ENCODE measurements at places on chromosomes 3 and 15. TPM values are rescaled to one million over a fixed set of nuclear protein-coding genes. Genes with fewer than 3 reads are reported as not detected.

MINAR1 gene
- 0.33 TPM for total RNA-seq

DNA sequence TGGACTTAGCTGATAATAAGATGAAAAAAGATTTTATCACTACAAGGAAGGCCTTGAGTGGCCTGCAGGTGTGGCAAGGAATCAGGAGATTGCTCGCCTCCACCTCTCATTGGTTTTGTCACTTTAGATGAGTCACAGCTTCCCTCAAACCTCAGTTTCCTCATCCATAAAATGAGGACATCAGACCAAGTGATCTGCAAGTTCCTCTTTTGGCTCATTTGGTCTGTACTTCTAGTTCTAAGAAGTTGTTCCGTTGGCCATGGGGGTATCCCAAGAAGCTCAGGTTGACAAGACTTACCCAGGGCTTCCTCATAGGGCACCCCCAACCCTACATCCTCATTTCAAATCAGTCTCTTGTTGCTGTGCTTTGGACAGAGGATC lies 254.1 kb downstream of the UACA start:
- H3K27me3 ChIP-seq: no peaks in the 10 kb centered on the region
- H3K4me3 ChIP-seq: no peak overlapping the region
- H3K27ac ChIP-seq: peak overlapping the region; percentile 75
- peaks cover 29% of the 10 kb centered on the region for H3K36me3 ChIP-seq
- no peak for DNase-seq
- peaks cover 45% of the 10 kb centered on the region for H3K4me1 ChIP-seq

DNA sequence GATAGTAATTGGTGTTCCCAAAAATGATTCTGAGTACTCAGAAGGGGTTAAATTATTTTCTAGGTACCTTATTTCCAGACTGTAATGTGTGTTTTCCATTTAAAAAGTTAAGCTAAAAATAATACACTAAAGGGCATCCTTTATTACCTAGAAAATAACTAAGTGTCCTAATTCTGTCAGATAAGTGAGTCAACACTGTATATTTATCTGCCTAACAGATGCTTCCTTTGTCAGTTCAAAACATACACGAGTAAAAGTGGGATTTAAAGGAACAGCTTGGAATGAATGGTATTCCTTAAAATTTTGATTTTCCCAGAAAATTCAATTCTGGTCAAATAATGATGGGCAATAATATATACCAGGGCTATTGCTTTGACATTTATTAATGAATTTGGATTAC lies 78.3 kb downstream of the ADAMTSL3 start:
- H3K27ac ChIP-seq: no peak overlapping the region
- H3K27me3 ChIP-seq: peaks cover 26% of the 10 kb centered on the region
- DNase-seq: no peak
- no peaks in the 10 kb centered on the region for H3K4me1 ChIP-seq
- no peaks in the 10 kb centered on the region for H3K36me3 ChIP-seq

ANKRD63 gene
- total RNA-seq: not detected

DNA sequence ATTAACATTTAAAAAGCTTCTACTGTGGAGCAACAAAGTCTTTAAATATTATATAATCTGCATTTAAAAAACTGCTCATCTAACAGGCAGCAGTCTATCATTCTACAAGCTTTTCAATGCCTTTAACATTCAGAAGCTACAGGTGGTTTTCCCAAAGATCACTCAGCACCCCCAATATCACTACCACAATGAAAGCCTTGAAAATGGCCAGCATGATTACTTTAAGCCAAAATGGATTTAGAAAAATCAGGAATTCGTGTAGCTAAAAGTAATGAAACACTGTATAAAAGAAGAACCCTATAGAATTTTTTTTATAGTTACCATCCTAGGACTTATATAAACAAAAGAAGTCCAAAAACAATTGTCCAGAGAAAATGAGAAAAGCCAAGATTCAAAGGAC lies 400.4 kb downstream of the TIGIT start:
- H3K4me3 ChIP-seq: no peak overlapping the region
- no peak overlapping the region for H3K27ac ChIP-seq
- peaks cover 21% of the 10 kb centered on the region for H3K36me3 ChIP-seq
- H3K27me3 ChIP-seq: no peaks in the 10 kb centered on the region
- DNase-seq: no peak

CP gene
- total RNA-seq: not detected

GRCh38 chr3:171044835-171045793 lies 18.6 kb upstream of the SLC2A2 start:
- H3K27me3 ChIP-seq: peaks cover 20% of the 10 kb centered on the region

CORO2B gene
- not detected for total RNA-seq

DNA sequence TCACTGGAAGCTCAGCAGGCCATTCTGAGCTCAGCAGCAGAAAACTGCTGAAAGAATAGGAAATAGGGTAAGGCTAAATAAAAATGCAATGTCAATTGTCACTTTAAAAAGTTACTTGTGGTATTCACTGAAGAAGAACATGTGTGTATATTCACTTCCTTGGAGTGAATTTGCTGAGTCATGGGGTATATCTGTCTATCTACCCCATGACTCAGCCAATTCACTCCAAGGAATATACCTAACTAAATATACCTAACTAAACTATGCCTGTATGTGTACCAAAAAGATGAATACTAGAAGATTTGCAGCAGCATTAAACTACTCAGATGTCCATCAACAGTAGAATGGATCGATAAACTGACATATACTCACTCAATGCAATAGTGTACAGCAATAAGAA lies 69.5 kb upstream of the KCNAB1 start:
- H3K27me3 ChIP-seq: peaks cover 5% of the 10 kb centered on the region
- H3K36me3 ChIP-seq: no peaks in the 10 kb centered on the region
- H3K27ac ChIP-seq: no peak overlapping the region
- no peak overlapping the region for H3K4me3 ChIP-seq
- H3K4me1 ChIP-seq: peaks cover 1% of the 10 kb centered on the region

DNA sequence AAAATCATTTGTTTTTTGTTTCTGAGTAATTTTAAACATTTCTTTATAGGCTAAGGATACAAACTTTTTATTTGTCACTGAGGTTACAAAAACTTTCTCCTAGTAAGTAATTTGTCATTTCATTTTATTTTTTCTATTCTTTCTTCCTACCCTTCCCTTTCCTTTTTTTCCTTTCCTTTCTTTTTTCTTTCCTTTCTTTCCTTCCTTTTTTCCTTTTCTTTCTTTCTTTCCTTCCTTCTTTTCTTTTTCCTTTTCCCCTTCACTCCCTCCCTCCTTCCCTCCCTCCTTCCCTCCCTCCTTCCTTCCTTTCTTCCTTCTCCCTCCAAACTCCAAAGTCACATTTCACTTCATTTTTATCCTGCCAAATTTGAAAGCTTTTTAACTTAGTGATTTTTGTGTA lies 115.1 kb upstream of the FAN1 start:
- no peak for DNase-seq
- no peaks in the 10 kb centered on the region for H3K4me1 ChIP-seq
- no peaks in the 10 kb centered on the region for H3K27me3 ChIP-seq
- no peak overlapping the region for H3K4me3 ChIP-seq
- no peak overlapping the region for H3K27ac ChIP-seq

DNA sequence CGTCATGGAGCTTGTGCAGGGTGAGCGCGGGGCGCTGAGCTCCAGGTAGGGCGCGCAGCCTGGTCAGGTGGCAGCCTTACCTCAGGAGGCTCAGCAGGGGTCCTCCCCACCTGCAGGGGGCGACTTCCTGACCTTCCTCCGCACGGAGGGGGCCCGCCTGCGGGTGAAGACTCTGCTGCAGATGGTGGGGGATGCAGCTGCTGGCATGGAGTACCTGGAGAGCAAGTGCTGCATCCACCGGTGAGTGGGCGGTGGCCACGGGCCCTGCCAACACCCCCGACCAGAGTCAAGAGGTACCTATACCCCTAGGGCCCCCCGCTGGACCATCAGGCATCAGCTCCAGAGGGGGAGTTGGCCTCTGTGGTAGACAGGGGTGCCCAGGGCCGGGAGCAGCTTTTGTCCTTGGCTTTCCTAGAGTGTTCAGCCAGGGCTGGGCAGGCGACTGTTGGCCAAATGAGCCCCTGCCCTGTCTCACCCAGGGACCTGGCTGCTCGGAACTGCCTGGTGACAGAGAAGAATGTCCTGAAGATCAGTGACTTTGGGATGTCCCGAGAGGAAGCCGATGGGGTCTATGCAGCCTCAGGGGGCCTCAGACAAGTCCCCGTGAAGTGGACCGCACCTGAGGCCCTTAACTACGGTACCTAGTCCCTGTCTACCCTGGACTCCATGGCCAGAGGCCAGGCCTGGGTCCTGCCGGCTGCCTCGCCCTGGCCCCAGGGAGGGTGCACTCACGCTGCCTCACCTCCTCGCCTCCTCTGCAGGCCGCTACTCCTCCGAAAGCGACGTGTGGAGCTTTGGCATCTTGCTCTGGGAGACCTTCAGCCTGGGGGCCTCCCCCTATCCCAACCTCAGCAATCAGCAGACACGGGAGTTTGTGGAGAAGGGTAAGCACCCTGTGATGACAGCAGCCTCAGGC lies 9.1 kb downstream of the FES start:
- H3K4me3 ChIP-seq: no peak overlapping the region
- H3K36me3 ChIP-seq: no peaks in the 10 kb centered on the region
- no peak overlapping the region for H3K27ac ChIP-seq
- peak; percentile 35 for DNase-seq
- no peaks in the 10 kb centered on the region for H3K4me1 ChIP-seq
- no peaks in the 10 kb centered on the region for H3K27me3 ChIP-seq

- peaks cover 10% of the 10 kb centered on the region for H3K4me1 ChIP-seq
- H3K27ac ChIP-seq: no peak overlapping the region
- DNase-seq: no peak
- H3K27me3 ChIP-seq: no peaks in the 10 kb centered on the region
Observed at GRCh38 chr3:60316121-60316797, 935.0 kb downstream of the FHIT start.

GRCh38 chr3:23314981-23315762 lies 112.0 kb downstream of the UBE2E2 start:
- DNase-seq: no peak
- H3K27me3 ChIP-seq: no peaks in the 10 kb centered on the region
- no peak overlapping the region for H3K27ac ChIP-seq
- H3K4me1 ChIP-seq: peaks cover 21% of the 10 kb centered on the region

DNA sequence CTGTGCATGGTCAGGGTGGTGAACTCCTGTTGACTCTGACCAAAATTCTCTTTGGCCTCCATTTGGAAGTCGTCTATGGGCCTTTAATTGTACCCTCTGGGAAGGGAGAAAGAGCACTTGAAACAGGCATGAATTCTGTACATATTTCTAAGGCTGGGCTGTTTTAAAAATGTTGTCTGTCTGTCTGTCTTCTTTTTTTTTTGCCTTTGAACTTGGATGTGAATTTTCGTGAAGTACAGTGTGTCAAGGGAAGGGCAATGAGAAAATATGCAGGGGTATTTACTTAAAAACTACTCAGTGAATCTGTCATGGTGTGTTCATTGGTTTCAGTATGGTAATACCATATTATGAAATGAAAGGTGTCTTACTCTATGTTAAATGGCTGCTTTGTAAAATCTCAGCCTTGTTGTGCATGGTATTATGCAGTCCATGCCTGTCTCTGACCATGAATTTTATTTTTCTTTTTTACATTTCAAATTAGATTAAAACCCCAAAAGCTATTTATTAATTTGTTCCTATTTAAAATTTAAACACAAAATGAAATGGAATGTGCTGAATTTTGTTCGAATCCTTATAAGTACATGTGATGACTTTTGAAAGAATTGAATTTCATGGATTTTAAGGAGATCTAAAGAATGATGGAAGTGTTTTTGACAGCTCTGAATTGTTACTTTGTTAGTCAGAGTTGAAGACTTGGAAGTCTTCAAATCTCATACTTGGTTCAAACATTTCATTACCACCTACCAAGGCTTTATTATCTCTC lies 51.1 kb downstream of the RARB start:
- DNase-seq: no peak
- H3K27me3 ChIP-seq: peaks cover 7% of the 10 kb centered on the region
- no peaks in the 10 kb centered on the region for H3K4me1 ChIP-seq
- H3K4me3 ChIP-seq: no peak overlapping the region
- no peak overlapping the region for H3K27ac ChIP-seq

CACNA2D3 gene
- not detected for total RNA-seq

- H3K4me3 ChIP-seq: no peak overlapping the region
- no peaks in the 10 kb centered on the region for H3K36me3 ChIP-seq
- DNase-seq: no peak
- peaks cover 66% of the 10 kb centered on the region for H3K27me3 ChIP-seq
- no peak overlapping the region for H3K27ac ChIP-seq
Observed at GRCh38 chr3:123446210-123446609, 2.7 kb downstream of the ADCY5 start.

HMCES gene
- 83.6 TPM for total RNA-seq

SLC24A5 gene
- not detected for total RNA-seq

PLCH1 gene
- 1.3 TPM for total RNA-seq

GRCh38 chr15:30023798-30024295 lies 58.9 kb upstream of the GOLGA8J start:
- no peak for DNase-seq
- peaks cover 39% of the 10 kb centered on the region for H3K27me3 ChIP-seq
- H3K27ac ChIP-seq: no peak overlapping the region
- no peaks in the 10 kb centered on the region for H3K36me3 ChIP-seq

DNA sequence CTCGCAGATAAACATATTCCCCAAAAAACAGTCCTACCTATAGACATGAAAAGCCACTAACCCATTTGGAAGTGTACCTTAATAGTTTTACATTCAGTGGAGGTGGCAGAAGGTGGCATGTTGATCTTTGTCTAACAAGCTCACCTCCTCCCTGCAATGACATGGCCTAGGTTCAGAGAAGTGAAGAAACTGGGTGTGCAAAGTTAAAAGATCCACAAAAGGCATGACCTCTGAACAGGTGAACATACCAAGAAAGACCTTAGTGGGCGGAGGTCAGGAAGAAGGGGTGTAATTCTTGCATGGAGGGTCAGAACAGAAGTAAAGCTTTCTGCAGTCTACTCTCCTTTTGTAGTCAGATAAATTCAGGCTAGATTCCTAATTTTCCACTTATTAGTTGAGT lies 822 bp downstream of the MRPL3 start:
- no peak for DNase-seq
- no peaks in the 10 kb centered on the region for H3K27me3 ChIP-seq
- H3K36me3 ChIP-seq: peaks cover 36% of the 10 kb centered on the region
- peak overlapping the region; percentile 99 for H3K4me3 ChIP-seq
- H3K4me1 ChIP-seq: peaks cover 34% of the 10 kb centered on the region
- H3K27ac ChIP-seq: peak overlapping the region; percentile 99

DNA sequence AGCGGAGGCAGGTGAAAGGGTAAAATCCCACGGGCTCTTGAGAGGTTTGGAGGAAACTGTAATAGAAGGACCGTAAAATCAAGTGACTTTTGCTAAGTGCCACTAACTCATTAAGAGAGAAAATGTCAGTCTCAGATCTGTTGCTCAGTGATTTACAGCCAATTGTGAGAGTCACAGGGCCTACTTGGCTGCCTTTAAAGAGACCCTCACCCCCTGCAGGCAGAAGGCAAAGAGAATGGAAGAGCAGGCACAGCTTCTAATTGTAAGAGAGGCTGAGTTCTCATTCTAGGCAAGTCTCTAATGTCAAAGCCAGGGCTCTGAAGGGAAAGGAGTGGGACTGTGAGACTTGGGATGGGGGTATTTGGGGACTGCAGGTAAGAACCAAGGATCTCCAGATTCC lies 9.3 kb upstream of the SYNM start:
- H3K27ac ChIP-seq: no peak overlapping the region
- H3K4me3 ChIP-seq: no peak overlapping the region
- peaks cover 15% of the 10 kb centered on the region for H3K27me3 ChIP-seq
- peaks cover 2% of the 10 kb centered on the region for H3K4me1 ChIP-seq
- no peaks in the 10 kb centered on the region for H3K36me3 ChIP-seq
- DNase-seq: no peak

GP5 gene
- total RNA-seq: 0.80 TPM

GRCh38 chr3:142251951-142252350 lies 26.6 kb upstream of the GK5 start:
- no peaks in the 10 kb centered on the region for H3K36me3 ChIP-seq
- H3K4me3 ChIP-seq: no peak overlapping the region
- H3K27ac ChIP-seq: no peak overlapping the region
- peaks cover 8% of the 10 kb centered on the region for H3K27me3 ChIP-seq

All from activated naive CD8-positive, alpha-beta T cell treated with anti-CD3 and anti-CD28 coated beads for 36 hours (primary cell).